Daoy (cell line): ENCODE measurements at places on chromosomes 12 and 14. TPM values are rescaled to one million over a fixed set of nuclear protein-coding genes. Genes with fewer than 3 reads are reported as not detected.

PPP1R1A gene
- total RNA-seq: not detected in 2 replicates

PTGR2 gene
- 6.2 and 18.3 TPM in 2 replicates for total RNA-seq

AMDHD1 gene
- total RNA-seq: 0.11 and 0.98 TPM in 2 replicates

PPP4R4 gene
- total RNA-seq: 7.1 and 17.6 TPM in 2 replicates

PTGDR gene
- total RNA-seq: not detected in 2 replicates

KRT78 gene
- total RNA-seq: 1.2 TPM in 1 of 2 replicates, not detected in the other

INHBC gene
- not detected in 2 replicates for total RNA-seq

PZP gene
- not detected in 2 replicates for total RNA-seq

BBOF1 gene
- 4.5 and 5.3 TPM in 2 replicates for total RNA-seq
